ENCODE measurements at places on chromosomes 3 and 15.

DNA sequence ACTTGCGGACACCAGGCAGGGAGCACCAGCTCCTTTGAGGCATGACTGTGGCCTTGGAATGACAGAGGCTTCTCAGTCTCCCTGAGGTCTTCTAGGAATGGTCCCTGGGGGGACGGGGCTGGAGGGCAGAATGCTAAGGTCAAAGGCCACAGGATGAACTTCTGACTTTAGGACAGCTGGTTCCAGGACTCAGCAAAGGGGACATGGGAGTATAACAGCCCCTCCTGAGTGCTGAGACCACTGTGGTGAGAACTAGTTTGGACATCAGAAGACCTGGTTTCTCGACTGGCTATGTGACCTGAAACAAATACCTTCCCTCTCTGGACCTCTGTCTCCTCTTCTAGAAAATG, 17.8 kb downstream of the ITGA11 start:
- no peak for DNase-seq

DNA sequence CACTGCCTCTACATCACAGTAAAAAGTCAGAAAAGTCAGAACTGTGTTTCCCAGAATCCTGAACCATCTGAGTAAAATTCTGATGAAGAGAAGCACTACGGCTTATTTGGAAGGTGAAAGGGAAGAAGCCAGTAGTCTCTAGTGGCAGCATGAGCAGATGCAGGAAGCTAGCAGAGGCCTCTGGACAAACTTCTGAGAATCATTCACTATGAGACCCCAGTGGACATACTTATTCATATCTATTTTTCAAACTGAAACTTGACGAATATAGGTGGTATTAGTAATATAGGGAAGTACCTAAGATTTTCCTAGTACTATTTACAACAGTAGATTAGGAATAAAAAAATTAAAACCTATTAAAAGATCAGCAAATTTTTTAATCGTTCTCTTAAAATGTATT, 272.8 kb upstream of the TTC14 start:
- no peak for DNase-seq

DNA sequence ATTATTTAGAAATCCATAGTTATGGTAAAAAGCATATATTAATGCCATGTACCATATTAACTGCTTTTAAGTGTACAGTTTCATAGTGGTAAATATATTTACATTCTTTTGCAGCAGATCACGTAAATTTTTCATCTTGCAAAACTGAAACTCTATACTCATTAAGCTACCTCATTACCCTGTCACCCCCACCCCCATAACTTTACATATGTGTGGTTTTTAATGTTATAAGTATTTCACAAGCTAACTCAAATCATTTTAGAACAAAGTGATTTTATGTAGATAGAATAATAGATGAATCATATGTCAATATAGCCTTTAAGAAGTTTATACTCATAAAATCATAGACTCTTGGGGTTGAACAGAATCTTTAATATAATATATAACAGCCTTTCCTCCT, 7.1 kb upstream of the TP63 start:
- DNase-seq = no peak

DNA sequence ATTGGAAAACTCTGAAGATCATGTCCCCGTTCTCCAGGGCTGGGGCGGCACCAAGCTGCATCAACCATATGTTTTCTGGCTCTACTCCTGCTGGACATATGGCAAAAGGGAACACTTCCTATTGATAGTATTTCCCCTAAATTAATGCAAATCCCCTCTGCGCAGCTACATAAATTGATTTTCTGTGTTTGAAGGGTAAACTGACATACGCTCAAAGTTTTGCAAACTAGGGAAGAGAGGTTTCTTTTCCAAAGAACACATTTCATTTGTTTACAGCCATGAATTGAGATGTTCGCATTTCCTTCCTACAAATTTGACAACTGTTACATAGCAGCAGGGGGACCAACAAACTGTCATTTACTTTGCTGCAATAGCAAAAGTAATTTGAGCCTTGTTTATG, 35.9 kb downstream of the CTXND1 start:
- DNase-seq = no peak

- no peak for DNase-seq
Observed at GRCh38 chr3:176687754-176688153, 509.5 kb downstream of the TBL1XR1 start.

GRCh38 chr15:92326236-92326635, 67.4 kb upstream of the ST8SIA2 start:
- no peak for DNase-seq

DNA sequence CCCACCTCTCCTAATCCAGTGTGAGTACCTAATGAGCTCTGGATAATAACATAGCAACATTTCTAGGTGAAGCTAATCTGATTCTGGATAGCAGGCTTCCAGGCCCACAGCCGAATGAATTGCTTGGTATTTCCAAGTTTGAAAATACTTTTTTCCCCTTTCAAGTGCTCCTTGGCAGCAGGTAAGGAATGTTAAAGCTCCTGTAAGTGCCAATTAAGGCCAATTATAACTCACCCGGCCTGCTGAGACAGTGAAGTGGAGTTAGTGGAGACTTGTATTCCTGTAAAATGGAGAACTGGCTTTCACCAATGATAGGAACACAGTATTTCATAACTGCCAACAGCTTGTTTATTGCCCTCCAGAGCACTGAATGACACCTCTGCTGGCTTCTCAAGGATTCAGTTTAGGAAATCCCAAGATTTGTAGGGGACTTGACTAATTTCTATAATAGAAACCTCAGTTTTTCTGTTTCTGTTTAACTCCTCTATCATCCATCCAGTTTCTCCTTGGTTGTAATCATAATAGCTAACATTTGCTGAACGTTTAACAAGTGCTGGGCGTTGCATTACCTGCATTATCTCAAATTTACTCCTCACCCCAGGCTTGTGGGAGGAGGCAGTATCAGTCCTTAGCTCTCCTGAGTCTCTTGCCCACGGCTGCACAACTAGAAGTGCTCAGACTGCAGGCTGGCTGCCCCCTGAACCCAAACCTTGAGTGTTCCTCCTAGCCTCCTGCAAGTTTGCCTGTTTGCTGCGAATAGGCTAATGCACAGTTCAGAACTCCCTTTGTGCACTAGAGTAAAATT, 52.7 kb upstream of the SCAANT1 start:
- no peak for DNase-seq

DNA sequence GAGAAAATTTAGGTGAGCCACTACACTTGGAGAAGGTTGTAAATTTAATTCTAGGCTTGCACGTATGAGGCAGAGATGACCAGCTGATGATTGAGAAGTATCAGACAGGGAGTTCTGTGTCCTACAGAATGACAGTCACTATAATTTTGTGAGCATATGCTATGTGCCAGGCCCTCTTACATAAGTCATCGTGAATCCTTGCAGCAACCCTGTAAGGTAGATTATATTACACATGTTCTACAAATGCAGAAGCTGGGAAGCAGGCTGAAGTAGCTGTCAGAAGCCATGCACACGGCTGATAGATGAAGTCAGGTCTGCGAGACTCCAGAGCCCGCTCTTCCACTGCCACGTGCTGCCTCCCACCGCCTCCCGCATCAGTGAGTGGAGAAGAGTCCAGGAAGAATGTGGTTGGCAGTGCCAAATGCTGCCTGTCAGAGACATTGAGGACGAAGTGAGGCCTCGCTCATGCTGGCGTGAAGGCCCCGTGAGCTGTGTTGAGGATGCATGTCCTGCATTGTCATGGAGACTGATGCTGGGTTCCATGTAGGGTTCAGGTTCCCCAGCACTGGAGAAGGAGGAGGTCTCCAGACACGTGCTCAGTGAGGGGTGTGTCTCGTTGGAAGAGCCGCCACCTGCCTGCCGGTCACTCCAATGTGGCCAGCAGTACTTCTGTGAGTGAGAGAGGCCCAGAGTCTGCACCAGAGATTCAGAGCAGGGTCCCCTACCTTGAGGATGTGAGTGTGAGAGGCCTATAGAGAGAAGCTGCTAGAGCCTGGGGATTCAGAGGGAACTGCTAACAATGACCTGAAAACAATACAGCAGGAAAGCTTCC, 123.3 kb upstream of the PLXNA1 start:
- no peak for DNase-seq

GRCh38 chr3:128794067-128794768, 68.2 kb downstream of the RAB7A start:
- DNase-seq = no peak
